Stimulated activated CD8-positive, alpha-beta memory T cell treated with anti-CD3 and anti-CD28 coated beads, Interleukin-7, amount 100 ng/mL, for 1 hour (primary cell): ENCODE measurements at places on chromosomes 1 and 21.
A peak's percentile ranks its signal among the peaks of the same experiment; 100 is the strongest.

DNA sequence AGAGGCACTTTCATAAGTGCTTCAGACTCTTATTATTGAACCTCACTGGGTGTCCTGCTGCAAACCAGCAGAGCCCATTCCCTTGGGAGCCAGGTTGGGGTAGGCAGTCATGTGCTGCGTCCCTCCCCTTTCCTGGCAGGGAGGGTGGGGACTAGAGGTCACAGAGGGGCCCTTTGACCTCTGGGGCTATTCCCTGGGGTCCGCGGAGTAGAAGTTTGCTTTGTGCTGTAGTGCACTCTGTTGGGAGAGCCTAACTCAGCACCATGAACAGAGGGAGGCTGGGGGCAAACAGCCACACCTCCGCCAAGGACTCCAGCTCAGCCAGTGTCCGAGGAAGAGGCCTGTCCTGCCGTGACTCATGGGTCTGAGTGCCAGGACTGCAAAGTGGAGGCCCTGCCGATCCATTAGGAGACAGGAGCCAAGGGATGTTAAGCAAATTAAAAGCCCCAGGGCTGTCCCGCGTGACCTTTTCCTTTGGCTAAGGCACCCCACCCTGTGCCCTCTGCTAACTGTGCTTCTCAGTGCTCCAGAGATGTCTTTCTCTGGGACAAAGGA, 3.0 kb upstream of the IGSF21 start:
- DNase-seq: no peak

- no peak for DNase-seq
Observed at GRCh38 chr1:30788580-30789387, 31.2 kb upstream of the LAPTM5 start.

GRCh38 chr1:58575551-58576324, 1.3 kb downstream of the TACSTD2 start:
- no peak for DNase-seq

DNA sequence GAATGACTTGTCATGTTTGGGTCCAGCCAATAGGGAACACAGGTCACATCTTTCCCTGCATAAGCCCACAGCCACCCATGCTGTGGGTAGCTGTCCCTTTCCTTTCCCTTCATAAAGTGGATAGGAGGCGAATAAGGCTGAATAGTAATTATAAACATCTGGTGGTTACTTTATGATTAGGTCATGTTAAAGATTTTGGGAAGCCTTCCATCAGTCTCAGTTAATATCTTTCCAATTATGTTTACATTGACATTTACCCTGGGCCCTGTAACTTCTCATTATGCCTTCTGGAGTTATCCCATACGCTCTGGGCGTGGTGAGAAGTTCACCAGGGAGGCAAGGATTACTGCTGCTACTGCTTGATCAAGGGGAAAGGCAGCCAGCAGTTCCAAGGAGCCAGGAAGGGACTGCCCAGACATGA, 197.2 kb downstream of the HLX start:
- no peak for DNase-seq

- DNase-seq: no peak
Observed at GRCh38 chr1:201491896-201492511, 14.9 kb downstream of the CSRP1 start.

GRCh38 chr21:35850542-35851103, 209.7 kb downstream of the SETD4 start:
- no peak for DNase-seq

GRCh38 chr1:76408303-76408702, 333.8 kb downstream of the ST6GALNAC3 start:
- DNase-seq: no peak

DNA sequence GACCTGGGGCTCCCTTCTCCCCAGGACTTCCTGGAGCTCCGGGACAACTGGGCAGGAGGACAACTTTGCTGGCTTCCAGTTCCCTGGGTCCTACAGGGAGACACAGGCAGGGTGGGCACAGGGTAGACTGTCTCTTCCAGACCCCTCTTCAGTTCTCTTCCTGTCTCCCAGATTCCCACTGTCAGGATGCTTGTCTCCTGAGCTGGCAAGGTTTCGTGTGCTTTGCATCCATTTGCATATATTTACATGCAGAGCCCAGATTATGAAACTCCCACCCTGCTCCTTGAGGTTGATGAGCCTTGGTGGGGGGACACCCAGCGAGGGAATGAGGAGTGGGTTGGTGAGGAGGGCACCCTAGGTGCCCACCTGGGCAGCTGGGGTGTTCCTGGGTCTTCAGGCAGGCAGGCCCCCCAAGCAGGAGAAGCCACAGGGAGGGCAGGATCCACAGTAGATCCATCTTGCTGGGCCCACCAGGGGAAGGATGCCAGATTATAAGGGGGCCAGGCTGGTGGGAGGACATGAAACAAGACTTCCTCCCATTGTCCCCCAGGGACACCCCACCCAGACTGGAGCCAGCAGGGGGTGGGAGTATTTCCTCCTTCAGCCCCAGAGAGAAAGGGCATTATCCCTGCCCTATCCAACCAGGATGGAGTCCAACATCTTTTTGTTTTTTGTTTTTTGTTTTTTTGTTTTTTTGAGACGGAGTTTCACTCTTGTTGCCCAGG, at the start of gene FCN3:
Gene FCN3 (minus strand): TSS at position 463 of the 725 bp plus-strand sequence. CDS start 6 bp downstream, at position 457.
- no peak for DNase-seq

DNA sequence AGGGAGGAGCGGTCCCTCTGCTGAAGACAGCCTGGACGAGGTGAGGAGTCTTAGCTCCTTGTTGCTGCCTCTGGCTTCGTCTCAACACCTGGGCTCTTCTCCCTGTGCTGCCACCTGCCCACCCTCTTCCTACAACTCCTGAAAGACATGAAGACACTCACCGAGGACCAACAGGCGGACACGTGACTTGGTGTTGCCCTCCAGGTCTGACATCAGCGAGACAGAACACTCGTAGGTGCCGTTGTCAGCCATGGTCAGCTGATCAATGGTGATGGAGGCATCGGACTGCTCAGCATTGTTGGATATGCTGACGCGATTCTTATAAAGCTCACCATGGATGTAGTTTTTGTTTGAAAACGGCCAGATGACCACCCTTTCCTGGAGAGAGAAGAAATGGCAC, 21.4 kb downstream of the GPA33 start:
- DNase-seq: no peak

- DNase-seq: no peak
Observed at GRCh38 chr1:177981200-177981599, 11.3 kb upstream of the SEC16B start.

- DNase-seq: peak; percentile 41
Observed at GRCh38 chr1:21216835-21217811, 40.4 kb upstream of the EIF4G3 start.

DNA sequence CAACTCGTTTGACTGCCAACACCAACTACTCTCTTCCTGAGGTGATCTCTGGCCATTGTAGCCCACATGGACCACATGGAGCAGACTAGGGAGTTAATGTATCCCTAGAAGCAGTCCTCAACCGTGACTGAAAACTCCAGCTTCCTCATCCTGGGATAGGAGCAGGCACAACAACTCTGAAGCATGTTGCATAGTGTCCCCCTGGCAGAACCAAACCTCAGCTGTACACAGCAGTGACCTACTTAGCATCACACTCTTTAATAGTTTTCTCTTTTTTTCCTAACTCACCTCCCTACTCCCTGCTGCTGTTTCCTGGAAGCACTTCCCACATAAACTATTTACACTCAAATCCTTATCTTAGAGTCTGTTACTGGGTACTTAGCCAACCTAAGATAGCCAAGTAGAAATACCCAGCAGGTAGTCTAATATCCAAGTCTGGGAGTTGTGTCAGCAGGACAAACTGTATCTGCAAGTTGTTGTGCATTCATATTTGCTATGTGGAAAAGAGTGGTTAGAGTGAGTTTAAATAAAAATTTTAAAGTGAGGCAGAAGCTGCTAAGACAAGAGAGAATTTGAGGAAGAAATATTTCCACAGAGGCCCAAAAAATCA, 228.8 kb downstream of the LTN1 start:
- no peak for DNase-seq

DNA sequence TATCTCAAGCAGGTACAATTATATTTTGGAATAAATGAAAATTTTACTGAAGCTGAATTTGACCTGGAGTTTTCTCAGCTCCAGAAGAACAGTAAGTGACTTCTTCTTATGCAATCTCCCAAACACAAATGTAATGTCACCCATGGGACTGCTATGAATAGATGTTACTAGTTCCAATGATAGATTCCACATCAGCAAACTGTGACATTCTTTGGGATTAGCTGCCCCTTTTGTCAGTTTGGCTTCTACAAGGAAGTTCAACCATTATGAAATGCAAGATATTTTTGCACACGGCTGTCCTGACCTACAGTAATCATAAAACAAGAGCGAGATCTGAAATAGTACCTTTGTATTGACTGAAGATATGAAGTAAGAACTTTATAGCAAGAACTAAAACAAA, 27.8 kb upstream of the TSNAX start:
- no peak for DNase-seq

DNA sequence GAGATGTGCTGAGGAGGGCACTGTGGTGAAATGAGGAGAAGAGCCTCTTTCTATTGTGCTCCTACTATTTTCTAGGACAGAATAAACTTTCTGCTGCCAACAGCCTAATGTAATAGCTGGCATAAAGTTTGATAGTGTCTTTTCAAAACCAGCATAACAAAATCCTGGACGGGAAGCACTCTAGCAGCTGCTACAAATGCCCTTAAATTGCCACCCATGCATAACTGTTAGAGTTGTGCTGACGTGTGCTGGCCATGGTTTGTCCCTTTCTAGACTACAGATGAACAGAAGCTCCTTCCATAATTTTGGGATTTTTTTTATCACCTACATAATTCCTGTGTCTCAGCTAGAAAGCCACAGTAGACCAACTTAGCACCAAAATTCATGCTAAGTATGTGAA, 88.5 kb upstream of the DEPDC1 start:
- no peak for DNase-seq

- no peak for DNase-seq
Observed at GRCh38 chr1:62364721-62365120, 45.5 kb upstream of the KANK4 start.

- no peak for DNase-seq
Observed at GRCh38 chr1:224541901-224542630, 74.1 kb upstream of the CNIH3 start.

DNA sequence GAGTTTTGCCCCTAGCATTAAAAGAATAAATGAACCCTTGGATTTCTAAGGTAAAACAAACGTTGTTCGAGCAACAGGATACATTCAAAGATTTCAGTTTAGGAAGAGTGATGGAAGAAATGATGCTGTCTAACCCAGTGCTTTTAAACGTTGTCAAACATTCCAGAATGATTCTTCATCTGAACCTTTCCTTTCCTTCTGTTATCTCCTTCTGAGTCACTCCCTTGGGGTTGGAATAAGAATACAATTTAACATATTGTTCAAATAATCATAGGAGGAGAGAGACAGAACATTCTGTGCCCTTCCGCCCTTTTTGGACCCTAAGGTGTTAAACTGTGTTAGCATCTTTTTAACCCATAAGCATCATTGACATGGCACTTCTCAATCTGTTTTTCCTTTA, 61.1 kb upstream of the RCOR3 start:
- no peak for DNase-seq

DNA sequence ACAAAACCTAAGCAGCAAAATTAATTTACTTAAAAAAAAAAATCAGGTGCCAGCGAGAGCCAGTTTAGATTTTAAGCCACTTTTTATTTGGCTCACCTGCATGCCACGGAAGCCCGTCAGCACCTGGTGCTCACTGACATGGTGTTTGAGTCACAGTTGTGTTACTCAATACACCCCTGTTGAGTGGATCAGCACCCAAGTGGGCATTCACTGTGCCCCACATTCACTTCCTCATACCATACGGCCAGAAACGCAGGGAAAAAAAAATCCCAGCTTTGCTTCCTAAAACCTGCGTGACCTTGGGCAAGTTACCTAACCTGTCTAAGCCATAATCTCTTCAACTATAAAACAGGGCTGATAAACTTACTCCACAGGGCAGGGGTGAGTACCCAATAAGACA, 42.8 kb upstream of the SIM2 start:
- no peak for DNase-seq

DNA sequence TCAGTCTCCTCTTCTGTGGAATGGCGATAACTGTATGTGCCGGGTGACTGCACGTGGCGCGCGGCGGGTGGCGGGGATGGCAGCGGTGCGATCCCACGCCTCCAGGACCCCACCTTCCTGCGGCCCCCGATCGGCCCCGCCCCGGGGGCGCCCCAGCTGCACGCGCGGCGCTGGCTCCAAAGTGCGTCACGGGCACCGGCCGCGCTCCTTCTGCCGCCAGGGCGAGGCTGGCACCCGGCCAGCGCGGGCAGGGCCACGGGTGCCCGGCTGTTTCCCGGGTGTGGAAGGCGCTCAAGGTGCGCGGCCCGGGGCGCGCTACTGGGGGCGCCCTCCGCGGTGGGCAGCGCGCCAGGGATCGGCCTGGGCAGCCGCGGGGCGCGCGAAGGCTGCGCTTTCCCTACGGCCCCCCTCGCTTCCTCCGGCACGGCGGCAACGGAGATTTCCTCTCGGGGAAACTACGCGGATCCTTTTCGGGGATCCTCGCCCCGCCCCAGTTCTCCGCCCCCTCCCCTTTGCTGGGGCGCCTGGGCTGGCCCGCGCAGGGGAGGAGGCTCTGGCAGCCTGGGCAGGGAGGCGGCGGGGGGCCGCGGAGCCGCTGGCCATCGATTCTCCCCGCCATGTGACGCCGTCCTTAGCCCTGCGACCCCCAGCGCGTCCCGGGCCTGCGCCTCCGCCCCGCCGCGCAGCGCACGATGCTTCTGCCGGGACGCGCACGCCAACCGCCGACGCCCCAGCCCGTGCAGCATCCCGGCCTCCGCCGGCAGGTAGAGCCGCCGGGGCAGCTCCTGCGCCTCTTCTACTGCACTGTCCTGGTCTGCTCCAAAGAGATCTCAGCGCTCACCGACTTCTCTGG, at the start of gene EVA1C:
Gene EVA1C (plus strand): TSS at position 545 of the 853 bp plus-strand sequence. CDS start 148 bp downstream, at position 693.
- peak; percentile 56 for DNase-seq

GRCh38 chr1:2404890-2405511, 7.4 kb downstream of the PEX10 start:
- DNase-seq: no peak

DNA sequence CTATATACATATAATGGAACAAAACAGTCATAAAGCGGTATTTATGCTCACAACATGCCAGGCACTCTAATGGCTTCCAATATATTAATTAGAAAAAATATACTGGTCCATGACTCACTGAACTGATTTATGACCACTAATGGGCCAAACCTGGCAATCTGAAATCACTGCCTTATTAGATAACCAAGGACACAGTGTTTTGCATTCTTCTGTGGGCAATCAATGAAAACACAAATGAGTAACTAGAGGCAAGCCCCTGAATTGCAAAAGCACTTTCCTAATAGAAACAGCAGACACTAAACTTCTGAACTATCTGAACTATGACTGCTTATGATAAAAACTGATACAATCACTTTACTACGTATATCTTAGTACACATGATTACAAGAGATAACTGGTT, 3.5 kb downstream of the GCLM start:
- DNase-seq: no peak

DNA sequence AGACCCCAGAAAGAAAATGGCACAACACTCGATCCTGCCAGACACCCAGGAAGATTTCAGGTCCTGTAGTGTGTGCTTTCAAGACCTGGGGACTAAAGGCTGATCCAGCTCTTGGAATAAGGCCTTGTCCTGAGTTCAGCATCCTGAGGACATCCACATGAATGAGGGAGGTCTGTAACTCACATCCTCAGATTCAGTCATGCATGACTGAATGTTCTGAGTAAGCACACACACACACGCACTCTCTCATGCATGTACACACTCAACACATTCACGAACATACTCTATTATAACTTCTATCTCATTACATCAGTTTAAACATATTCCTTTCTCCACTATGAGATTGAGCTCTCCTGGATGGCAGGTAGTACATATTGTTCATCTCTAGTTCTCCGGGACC, 273.4 kb upstream of the BEND5 start:
- no peak for DNase-seq
